ENCODE measurements at places on chromosomes 3 and 15.

- no peak for DNase-seq
Measured at GRCh38 chr15:58247855-58248842, 110.0 kb downstream of the AQP9 start.

DNA sequence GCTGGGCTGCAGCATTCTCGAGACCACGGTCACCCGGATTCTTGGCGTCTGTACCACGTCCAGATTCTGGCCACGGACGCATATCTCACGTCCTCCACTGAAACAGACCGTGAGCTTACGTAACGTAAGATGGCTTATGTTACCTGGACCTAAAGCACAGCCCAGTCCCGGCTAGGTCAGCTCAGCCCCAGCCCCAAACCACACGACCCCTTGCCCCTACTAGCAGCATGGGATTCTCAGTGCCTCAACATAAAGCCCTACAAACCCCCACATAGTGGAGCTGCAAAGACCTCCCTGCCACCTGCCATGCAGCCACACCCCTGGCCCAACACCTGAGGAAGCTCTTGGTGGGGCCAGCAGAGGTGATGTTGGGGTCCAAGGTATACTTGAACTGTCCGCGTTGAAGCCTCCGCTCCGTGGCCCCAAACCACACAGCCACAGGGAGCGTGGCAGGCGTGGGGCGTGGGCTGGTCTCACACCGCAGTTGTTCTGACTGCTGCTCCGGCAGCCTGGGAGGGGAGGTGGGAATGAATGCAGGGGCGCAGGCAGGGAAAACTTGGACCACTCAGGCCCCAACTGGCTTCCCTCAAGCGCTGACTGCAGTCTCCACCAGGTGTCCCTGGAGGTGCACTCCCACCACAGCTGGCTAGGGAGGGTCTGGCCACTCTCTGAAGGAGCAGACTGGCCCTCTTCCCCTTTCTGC is 14.5 kb downstream of the PLXNB1 start:
- DNase-seq, result no peak

DNA sequence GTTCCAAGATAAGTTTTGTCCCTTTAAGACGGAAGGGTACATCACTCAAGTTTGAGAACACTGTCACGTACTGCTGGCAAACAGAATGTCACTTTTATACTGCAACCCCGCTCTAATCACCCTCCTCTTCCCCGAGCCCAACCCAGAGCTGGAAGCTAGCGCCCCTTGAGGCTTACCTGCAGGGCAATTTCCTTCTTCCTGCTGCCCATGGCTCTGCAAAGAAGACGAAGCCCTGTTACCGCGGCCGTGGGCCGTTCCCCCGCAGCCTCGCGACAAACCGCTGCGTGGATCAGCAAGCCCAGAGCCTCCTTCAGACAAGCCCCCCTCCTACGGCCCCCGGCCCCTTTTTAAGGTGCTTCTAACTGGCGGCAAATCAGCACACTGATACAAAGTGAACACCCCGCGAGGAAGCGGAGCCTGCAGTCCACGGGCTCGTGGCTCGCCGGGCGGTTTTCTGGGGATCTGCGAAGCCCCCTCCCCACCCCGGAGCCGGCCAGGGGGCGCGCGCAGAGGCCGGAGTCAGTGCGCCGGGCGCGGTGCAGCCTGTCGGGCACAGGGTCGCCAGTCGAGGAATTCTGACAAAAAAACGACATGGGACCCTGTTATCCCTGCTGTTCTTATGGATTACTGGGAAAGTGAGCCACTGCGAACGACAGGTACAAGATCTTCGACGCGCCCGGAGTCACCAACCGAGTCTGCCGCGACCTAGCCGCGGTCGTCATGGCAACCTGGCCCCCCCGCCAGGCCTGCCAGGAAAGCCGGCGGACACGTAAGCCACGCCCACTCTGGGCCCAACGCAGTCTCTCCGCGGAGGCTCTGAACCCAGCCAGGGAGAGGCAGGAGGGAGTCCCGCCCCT is at the start of gene NME9:
TSS of gene NME9 (minus strand) at position 725 of the 857 bp plus-strand sequence. CDS start at position 209, 516 bp downstream.
- peak; percentile 78 for DNase-seq

DNA sequence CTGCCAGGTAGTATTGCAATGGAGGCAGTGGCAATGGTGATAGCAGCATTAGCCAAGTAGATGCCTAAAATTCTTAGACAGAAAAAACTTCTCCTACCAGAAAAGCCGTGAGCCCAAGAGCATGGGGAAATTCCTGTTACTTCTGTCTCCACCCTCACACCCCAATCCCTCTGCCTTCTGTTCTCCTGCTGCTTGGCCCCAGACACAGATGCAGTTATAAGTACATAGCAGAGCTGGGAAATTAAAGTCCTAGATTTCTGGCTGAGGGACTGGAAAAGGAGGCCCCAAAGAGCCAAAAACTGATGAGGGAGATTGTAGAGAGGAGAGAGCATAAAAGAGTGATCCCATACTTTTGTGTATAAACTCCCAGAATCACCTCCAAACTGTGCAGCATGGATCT is 166.9 kb downstream of the SMAD6 start:
- DNase-seq, result no peak

DNA sequence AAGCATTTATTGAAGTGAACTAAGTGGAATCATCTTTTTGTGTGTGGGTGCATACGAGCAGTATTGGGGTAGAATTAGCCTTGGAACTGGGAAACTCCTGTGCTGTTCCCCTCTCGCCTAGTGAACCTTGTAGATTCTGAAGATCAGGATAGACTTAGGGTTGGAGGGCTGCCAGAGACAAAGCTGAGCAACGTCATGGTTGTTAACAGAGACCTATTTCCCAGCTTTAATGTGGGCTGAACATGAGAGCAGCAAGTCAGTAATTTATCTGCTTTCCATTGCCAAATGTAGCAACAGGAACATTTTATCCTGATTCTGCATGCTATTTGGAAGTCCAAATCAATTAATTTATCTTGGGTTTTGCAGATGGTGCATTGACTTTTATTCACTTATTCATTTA is 246.6 kb downstream of the IL20RB start:
- DNase-seq, result no peak

GRCh38 chr3:177516158-177517011 is 319.1 kb upstream of the TBL1XR1 start:
- no peak for DNase-seq

DNA sequence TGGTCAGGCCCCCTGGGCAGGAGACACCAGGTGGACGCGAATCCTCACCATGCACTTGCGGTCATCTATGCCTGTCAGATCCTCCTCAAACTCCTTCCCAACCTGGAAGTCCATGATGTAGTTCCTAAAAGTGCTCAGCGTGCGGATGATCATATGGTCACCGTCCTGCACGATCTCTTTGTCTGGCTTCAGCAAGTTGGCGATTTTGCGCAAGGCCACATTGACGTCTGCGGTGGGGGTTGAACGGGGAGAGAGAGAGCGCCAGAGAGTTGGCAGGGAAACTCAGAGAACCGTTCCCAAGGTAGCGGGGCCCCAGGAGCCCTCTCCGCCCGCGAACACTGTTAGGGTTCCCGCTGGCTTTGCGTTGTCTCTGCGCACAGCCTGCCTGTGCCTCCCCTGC is 809 bp downstream of the RBP1 start:
- no peak for DNase-seq

- DNase-seq, result no peak
Measured at GRCh38 chr15:63369296-63369695, 12.3 kb downstream of the CA12 start.

DNA sequence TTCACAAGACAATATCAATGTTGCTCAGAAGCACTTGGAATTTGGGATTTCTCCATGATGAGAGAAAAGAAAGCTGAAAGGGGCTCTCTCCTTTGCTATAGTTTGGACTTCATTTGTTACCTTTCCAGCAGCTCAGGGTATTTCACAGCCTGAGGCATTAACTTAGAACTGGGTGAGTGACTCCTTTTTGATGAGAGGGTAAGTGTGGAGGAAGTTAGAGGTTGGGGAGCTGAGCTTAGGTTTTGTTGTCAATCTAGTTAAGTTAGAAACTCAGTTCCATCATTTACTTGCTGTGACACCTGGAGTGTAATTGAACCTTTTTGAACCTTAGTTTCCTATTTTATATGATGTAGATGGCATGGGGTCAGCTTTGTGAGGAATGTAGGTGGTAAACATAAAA is 359.1 kb downstream of the PDCD6IP start:
- no peak for DNase-seq

- no peak for DNase-seq
Measured at GRCh38 chr3:141294301-141294700, 62.7 kb downstream of the PXYLP1 start.

GRCh38 chr15:28026221-28026620 is 72.9 kb downstream of the OCA2 start:
- no peak for DNase-seq

DNA sequence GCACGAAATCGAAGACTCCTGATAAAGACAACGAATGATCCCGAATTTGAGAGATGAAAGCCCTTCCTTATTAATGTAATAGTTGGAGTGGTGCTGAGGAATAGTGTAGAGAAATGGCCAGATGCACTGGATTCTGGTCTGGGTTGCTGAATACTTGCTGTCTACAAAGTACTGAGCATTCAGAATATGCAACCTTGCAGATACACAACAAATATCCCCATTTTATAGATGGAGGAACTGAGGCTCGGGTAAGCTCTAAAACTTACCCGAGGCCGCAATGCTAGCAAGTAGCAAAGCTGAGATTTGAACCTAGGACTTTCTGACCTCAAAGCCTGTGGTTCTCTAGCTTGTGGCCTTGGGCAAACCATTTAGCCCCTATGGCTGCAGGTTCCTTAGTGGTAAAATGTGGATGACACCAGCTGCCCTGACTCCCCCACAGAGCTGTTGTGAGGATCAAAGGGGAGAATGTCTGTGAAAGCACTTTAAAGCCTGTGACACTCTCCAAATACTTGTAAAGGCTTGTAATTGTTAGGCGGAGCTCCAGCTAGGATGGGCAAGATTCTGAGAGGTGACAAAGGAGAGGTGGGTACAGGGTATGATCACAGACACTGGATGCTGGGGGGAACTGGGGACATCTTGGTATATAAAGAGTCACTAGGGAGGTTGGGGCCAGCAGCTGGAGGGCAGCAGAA is 39.8 kb downstream of the FOXB1 start:
- DNase-seq, result no peak

DNA sequence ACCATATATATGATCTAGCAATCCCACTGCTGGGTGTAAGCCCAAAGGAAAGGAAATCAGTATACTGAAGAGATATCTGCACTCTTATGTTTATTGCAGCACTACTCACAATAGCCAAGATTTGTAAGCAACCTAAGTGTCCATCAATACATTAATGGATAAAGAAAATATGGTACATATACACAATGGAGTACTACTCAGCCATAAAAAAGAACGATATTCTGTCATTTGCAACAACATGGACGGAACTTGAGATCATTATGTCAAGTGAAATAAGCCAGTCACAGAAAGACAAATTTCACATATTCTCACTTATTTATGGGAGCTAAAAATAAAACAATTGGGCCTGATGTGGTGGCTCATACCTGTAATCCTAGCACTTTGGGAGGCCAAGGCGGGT is 21.9 kb upstream of the ARNT2 start:
- no peak for DNase-seq

- no peak for DNase-seq
Measured at GRCh38 chr3:154251610-154252009, 72.7 kb downstream of the DHX36 start.

GRCh38 chr3:72231439-72232196 is 446.7 kb upstream of the PROK2 start:
- DNase-seq, result no peak

DNA sequence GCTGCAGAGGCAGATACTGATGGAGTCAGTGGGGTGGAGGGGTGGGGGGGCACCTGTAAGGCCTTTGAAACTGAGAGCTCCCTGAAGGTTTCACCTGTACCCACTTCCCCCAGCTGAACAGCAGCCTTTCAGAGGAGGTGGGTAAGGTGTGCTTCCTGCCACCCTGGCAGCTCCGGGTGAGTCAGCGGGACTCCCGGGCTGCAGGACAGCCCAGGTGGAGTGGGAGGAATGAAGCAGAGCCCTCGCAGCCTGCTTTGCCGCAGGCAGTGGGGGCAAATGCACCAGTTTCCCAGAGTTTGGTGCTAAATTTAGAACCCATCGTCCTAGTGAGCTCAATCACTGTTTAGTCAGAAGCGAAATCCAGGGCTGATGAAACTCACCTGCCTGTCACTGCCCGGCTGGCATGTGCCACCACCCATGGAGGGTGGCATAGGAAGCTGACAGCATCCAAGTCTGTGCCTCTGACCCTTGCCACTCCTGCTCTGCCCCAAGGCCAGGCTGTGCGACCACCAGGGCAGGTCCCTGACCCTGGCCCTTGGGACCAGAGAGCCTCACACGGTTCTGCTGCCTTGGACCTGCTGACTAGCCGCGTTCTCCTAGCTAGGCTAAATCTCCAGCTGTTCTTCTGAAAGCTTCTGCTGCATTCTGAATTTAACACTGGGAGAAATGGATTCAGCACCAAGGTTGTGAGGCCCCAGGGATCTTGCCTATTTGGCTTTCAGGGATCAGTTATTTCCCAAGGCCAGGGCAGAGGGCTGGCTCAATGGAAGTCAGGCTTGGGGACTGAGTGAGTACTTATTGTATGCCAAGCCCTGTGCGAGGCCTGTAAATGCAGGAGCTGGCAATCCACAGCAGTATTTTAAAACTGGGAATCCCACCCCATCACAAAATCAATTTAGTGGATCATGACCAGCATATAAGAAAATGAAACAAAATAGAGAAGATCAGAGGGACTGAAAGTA is 67.3 kb upstream of the RASGRF1 start:
- DNase-seq, result no peak

All from iPS DF 19.7 (cell line).